ENCODE measurements at places on chromosomes 2 and 18.

DNA sequence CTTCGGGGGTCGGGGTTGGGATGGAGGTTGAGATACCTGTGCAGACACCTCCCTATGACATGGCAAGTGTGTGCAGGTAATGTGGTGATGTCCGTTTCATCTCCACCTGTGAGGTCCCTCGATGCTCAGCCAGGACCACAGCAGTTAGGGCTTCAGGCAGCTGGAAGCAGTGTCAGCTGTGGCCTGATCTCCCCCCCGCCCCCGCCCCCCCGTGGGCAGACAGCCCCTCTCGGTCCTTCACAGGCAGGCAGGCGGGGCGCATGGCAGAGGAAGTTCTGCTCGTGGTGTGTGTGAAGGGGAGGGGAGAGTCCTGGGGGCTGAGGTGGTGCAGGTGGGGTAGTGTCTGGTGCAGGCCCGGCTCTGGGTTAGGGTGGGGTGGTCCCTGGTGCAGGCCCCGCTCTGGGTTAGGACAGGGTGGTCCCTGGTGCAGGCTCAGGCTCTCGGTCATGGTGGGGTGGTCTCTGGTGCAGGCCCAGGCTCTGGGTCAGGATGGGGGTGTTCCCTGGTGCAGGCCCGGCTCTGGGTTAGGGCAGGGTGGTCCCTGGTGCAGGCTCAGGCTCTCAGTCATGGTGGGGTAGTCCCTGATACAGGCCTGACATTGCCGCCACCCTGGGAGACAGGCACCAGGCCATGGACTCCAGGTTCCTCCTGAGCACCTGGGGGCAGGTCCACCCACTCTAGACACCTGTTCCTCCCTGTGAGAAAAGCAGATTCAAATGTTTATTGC is 94.3 kb downstream of the NFATC1 start:
- no peak for DNase-seq

DNA sequence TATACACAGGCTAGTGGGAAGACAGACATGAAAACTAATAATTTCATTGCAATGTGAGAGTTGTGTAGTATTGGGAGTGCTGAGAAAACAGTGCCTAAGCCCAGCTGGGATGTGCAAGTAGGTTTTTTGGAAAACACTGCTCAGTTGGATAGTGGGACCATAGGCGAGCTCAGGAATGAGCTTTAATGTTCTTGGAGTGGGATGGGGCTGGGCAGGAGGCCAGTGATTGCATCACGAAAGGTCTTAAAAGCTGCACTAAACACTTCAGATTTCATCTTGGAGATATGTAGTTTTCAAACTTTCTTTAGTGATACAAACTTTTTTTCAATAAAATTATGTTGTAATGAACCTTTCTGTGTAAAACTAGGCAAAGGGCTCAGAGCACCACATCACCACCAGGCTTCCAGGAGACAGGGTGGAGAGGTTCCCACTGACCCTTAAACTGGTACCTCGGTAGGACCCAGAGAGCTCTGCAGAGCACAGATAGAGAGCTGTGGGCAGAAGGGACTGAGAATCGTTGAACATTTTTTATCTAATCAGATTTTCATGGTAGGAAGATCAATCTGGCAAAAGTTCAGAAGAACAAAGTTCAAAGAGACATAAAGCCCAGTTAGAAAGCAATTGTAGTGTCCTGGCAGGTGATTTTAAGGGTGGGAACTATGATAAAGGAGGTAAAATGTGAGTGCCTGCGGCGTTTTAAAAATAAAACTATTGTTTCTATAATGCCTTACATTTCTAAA is 176.2 kb downstream of the TRABD2A start:
- DNase-seq: no peak

DNA sequence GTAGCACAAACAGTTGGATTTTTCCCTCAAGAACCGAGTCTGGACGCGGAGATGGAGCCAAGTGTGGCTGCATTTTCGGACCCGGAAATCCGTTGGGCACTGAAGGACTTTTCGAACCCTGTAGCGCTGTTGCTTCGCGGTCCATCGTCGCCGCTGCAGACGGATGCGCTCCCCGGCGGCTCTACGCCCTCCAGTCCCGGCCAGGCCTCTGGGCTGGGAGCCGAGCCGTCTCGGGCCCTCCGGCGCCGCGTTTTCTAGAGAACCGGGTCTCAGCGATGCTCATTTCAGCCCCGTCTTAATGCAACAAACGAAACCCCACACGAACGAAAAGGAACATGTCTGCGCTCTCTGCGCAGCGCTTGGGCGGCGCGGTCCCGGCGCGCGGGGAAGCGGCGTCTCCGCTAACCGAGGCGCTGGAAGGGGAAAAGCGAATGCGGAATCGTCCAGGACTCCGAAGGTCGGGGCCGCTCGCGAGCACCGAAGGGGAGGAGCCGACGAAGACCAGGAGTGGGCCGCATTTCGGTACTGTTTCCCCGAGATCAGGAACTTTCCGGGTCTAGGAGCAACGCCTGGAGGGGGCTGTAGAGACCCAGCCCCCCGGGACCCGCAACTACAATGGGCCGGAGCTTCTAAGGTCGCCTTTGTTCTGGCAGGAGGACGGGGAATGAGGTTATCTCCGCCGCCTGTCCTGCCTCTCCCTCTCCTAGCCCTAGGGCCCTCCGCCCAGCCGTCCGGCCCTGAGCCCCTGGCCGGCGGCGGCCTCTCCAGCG is 3.2 kb downstream of the EMX1 start:
- DNase-seq: no peak

DNA sequence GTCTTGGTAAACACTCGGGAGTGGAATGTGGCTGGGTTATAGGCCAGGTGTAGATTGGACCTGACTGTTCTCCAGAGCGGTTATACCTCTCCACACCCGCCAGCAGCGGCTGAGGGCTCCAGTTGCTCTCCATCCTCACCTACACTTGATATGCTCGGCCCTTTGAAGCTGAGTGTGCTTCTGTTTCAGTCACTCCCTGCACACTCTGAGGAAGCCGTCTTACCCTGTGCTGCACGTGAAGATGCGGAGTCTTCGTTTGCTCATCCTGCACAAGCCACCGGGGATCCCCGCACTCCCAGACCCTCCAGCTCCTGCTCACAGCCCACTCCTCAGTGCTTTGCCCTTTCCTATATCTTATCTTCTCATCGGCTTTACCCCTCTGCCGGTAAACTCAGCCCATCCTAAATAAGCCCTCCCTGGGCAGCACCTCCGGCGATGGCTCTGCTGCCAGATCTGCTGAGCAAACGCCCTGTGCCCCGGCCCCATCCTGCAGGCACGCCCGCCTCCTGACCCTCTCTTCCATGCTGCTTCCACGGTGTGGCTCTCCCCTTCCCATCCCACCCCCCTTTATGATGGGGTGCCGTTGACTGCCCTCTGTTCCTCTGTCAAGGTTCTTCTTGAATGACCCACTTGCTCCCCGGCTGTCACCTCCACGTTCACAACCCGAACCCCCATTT is 47.3 kb upstream of the ODC1 start:
- no peak for DNase-seq

DNA sequence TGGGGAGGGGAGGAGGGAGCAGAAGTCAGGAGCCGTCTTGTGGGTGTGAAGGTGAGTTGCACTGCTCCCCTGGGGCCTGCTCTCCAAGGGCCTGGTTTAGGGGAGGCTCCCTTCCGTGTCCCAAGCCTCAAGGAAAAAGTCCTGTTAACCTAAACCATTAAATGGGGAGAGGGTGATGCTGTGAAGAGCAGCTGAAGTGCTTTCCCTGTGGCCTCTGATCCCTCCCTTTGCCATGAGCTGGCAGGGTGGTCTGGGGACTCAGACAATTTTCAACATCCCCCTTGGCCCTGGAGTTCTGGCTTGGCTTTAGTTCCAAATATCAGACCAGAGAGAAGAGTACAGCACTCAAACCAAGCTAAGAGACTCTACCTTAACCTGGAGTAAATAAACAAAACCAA is 692 bp upstream of the POMC start:
- no peak for DNase-seq

GRCh38 chr18:70377317-70377799 is 88.5 kb downstream of the SOCS6 start:
- no peak for DNase-seq

GRCh38 chr2:98301469-98301868 is 44.8 kb upstream of the CNGA3 start:
- no peak for DNase-seq

GRCh38 chr2:174247474-174248186 is 702 bp downstream of the OLA1 start:
- DNase-seq: peak; percentile 51

GRCh38 chr2:223727562-223727961 is 109.8 kb downstream of the AP1S3 start:
- peak; percentile 74 for DNase-seq

GRCh38 chr2:188966079-188966571 is 8.0 kb upstream of the COL3A1 start:
- DNase-seq: no peak

- DNase-seq: no peak
Measured at GRCh38 chr2:113915082-113915819, 25.4 kb downstream of the ACTR3 start.

DNA sequence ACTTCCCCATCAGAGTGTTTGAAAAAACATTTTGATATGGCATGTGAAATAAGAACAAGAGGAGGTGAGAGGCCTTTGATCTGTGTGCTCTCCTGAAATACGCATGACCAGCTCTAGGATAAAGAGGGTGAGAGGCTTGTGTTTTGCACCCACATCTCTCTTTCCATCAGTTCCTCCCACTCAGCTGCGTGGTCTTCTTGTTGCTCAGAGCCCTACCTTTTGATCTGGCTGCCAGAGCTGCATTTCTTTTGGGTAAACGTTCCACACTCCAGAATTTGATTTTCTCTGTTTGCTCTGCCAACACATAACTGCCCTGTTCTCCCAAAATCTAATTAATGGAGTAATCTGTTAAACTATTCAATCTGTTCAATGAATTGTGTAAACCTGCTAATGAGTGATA is 72.0 kb upstream of the FN1 start:
- no peak for DNase-seq

- DNase-seq: no peak
Measured at GRCh38 chr2:237565974-237566373, 400 bp upstream of the PRLH start.

GRCh38 chr2:66441581-66442320 is 6.8 kb downstream of the MEIS1 start:
- no peak for DNase-seq

DNA sequence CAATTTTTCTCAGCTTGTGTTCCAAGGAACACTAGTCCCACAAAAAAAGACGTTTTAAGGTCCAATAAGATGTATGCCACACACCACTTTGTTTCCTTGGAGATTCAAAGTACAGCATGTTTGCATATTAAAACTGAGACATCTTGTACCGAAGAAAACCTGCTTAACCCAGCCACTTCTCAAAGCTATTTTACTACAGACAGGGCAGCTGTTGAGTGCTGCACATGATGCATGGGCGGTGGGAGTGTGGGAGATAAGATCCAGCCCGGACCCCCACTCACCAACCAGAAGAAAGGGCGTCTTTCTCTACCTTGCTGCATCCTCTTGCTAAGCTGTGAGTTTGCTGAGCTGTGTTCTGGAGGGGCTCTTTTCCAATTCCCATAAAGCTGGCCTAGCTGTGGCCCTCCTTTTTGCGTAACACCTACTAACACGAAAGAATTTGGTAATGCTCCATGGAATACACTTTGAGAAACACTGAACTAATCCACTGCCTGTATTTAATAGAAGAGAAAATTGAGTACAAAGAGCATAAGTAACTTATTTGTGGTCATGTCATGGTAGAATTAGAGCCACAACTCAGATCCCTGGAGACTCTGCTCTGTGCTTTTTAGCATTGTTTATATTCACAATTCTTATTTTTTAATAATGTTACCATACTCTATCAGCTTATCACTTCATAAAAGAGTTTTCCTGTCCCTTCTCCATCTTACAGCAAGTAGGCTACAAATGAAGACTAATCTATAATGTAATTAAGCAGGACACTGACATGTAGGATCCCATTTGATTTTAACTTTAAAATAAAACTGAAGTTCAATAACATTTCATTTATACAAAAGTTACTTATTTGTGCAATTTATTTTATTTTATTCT is 90.0 kb downstream of the PLEKHM3 start:
- DNase-seq: no peak

GRCh38 chr2:20231159-20231558 is 6.2 kb upstream of the SDC1 start:
- no peak for DNase-seq

GRCh38 chr2:118059919-118060478 is 28.3 kb upstream of the INSIG2 start:
- DNase-seq: no peak

- no peak for DNase-seq
Measured at GRCh38 chr2:109318150-109318948, 189.3 kb downstream of the SH3RF3 start.

DNA sequence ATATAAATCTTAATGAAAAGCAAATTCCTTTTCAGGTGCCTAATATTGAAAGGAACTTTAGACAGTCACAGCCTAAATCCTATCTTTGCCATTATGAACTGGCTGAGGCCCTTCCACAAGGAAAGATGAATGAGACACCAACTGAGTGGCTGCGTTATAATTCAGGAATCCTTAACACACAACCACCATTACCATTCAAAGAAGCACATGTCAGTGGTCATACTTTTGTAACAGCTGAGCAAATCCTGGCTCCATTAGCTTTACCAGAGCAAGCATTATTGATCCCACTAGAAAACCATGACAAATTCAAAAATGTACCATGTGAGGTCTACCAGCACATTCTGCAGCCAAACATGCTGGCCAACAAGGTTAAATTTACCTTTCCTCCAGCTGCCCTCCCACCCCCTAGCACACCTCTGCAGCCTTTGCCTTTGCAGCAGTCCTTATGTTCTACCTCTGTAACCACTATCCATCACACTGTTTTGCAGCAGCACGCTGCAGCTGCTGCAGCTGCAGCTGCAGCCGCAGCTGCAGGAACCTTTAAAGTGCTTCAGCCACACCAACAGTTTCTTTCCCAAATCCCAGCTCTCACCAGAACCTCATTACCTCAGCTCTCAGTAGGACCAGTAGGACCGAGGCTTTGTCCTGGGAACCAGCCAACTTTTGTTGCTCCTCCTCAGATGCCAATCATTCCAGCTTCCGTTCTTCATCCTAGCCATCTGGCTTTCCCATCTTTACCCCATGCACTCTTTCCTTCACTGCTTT is 340.1 kb downstream of the ZNF804A start:
- DNase-seq: no peak

Data from Kasumi-1 (cell line).